ENCODE measurements at places on chromosomes 2 and 18.

DNA sequence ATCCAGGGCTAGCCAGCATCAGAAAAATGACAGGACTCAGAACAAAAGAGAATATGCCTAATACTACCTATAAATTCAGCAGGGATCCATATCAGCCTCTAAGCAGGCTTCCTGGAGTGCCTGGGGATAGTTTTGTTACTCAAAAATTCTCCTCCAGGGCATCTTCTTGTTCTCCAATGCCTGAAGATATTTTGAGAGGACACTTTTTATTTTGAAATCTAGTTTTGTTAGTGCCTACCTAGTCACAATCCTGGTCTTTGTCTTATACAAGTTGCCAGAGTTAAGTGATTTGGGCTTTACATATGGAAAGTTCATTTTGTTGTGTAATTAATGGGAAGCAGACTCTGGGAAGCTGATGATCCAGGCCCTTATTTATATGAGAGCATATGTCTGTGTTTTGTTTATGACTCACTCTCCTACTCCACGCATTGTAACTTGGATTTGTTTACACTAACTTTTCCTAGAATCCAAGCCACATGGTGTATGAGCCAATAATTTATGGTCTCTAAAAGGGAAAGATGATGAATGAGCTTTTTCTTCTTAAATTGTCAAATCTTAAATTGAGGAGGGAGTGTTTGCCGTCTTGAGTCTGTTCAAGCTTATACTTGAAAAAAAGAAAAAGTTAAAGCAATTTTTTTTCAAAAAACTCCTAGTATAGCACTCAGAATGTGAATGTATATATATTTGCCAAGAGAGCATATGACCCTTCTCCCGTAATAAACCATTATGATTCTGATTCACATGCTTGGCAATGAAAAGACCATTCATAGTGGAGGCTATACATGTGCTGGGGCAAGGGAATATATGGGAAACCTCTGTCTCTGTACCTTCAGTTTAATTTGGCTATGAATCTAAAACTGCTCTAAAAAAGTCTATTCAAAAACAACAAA lies 370.3 kb downstream of the SETBP1 start:
- no peak for DNase-seq

- DNase-seq = no peak
Measured at GRCh38 chr2:132037527-132038178, 124.1 kb downstream of the ANKRD30BL start.

DNA sequence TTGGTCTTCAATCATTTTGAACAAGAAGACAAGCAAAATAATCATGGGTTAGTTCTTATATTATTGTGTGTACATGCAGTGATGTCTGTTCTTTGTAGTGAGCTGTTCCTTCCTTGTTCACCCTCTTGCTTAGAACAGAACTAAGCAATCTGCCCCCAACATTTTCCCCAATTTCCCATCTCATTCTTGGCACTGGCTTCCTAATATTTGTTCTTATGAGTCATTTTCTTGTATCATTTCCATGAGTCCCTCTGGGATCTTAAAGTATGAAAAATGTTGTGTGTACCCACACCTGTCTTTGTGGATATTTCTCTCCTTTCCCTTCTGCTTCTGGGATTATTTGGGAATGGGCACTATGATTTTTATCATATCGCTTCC lies 3.5 kb upstream of the IL1B start:
- no peak for DNase-seq

GRCh38 chr2:161424394-161424769 lies 8.3 kb downstream of the TBR1 start:
- no peak for DNase-seq

DNA sequence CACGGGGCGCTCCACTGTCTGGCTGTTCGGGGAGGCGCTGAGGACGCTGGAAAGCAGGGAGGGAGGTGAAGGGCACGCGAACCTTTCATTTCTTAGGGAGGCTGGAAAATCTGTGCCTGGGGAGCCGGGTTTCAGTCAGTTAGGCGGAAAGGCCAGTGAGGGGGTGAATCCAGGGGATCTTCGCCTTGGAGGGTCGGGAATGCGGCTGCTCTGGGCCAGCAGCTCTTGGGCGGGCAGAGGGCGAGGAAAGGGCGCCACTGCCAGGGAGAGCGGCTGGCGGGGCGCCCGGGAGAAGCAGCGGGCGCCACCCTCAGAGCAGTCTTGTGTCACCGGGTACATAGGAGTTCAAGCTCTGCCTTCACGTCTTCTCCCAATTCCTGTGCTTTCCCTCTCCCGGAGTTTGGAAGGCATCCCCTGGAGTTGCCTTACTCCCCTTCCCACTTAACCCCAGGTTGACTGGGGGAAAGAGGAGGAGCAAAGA lies 1.4 kb downstream of the CCDC85A start:
- DNase-seq = no peak

DNA sequence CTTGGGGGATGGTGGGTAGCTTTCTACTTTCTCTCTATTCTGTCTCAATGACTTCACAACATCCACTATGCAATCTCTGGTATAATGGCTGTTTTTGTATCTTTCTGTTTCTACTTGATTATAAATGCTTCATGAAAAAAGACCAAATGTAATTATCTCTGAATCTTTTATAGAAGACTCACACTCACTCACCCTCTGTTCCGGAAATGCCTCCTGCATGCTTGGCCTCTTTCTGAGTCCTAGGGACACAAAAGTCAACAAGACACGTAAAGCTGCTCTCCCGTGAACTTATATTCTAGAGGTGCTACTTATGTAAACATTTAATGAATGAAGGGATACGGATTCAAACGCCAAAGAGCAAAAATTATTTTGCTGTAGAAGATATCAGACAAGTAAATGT lies 502.2 kb upstream of the SOX11 start:
- no peak for DNase-seq

DNA sequence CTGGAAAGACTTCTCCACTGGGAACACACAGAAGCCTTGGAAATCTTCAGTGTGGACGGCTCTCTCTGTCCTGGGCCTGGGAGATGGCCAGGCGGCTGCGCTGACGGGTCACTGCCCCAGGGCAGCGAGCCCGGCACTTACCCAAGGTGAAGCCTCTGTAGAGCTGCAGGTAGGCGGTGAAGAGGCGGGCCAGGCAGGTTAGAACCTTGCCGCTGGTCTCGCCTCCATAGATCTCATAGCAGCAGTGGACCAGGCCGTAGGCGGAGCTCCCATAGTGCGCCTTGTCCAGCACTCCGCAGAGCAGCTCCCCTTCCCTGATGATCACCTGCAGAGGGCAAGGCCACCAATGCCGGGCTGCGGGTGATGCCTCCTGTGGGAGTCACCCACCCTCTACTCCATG lies 53.0 kb downstream of the POLR1A start:
- DNase-seq = no peak

- peak; percentile 27 for DNase-seq
Measured at GRCh38 chr2:104378853-104379374, 475.0 kb upstream of the POU3F3 start.

DNA sequence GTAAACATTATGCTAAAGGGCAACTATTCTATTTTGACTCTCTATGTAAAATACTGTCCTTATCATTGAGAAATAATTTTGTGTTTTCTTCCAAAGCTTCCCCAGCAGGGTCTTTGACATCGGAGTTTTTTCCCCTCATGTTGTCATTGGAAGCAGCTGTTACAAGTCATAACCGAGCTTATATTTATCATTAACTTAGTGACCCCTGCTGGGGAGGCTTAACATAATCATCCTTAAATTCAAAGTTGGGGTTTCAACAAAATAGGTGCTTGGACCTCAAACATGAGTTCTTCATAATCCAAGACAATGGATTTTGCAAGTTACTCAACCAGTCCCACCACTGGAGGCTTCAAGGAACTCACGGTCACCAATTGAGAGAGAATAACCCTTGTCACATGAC lies 330.9 kb downstream of the DCC start:
- no peak for DNase-seq

- DNase-seq = no peak
Measured at GRCh38 chr18:40904295-40904694, 1050.7 kb upstream of the PIK3C3 start.

GRCh38 chr2:46564811-46565241 lies 85.5 kb downstream of the TMEM247 start:
- peak; percentile 21 for DNase-seq

- no peak for DNase-seq
Measured at GRCh38 chr2:152489364-152489763, 154.4 kb downstream of the FMNL2 start.

DNA sequence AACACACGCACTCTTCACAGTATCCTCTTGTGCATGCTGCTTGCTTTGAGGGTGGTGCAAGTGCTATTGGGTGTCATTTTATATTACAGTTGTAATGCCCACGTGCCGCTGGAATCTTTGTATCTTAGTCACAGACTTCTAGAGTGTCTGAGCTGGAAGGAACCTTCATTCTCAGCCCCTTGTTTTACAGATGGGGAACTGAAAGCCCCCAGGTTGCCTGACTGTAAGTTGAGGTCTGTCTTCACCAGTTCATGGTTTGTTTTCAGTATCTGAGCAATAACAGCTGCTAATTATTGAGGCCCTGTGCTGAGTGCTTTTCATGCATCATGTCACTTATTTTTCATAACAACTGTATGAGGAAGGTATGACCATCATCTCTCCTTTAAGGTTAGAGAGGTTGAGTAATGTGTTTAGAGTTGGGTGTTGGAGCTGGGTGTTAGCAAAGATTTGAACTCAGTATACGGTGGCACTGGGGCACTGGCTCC lies 77.0 kb downstream of the PRKCE start:
- no peak for DNase-seq

DNA sequence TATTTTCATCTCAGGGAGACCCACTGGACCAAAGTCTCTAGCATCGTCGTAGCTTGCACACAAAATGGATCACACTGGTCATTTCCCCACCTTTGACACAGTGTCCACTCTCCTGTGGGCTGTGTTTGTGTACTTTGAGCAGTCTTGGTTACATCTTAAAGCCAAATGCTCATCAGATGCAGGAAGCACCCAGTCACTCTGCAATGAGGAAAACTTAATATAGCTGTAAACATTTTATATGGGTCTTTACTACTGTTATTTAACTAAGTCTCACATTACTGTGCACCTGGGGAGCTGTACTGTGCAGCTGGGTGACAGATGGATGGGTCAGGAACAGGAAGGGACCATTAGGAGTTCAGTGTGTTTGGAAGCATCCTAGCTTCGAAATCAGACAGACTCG lies 109.0 kb upstream of the CXCR4 start:
- no peak for DNase-seq

DNA sequence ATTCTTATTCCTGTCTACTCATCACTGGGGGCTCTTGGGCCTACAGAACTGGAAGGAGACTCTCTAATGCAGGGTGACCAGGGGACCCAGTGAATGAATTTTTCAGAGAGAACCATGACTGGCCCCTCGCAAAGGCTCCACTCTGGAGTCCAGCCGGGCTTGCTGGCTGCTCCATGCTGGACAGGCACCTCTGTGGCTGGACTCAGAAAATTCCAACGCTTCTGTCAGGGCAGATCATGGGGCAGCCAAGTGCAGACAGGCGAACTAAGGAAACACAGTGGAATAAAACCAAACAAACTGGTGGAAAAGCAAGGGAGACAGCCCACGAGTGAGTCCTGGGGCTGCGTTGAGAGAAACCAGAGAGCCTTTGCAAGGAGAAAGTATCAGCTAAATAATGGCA lies 57.2 kb downstream of the ACAA2 start:
- DNase-seq = no peak

GRCh38 chr18:47615043-47615442 lies 315.4 kb downstream of the SMAD2 start:
- DNase-seq = no peak

GRCh38 chr2:234335661-234336228 lies 161.1 kb downstream of the ARL4C start:
- DNase-seq = peak; percentile 52

Data from hematopoietic multipotent progenitor cell treated with erythropoietin and hydrocortisone succinate and interleukin-3 and kit ligand, for 8 days (in vitro differentiated cells).